ENCODE measurements at places on chromosomes 11 and 22.
A peak's percentile ranks its signal among the peaks of the same experiment; 100 is the strongest.

DNA sequence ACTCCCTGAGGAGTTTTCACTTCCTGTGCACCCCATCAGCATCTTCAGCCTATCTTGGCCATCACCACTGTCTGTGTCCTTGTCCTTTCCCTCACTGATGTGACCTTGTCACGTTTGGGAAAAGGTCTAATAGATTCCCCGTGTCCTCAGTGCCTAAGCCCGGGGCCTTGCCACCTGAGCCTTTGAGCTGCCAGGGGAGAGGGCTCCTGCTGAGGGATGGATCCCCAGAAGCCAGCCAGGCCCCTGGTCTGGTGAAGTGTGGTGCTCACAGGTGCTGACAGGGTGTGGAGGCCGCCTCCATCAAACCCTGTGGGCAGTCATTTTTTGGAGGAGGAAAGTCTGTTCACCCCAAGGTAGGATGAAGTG lies 47.2 kb downstream of the GAB4 start:
- DNase-seq, result peak; percentile 53

DNA sequence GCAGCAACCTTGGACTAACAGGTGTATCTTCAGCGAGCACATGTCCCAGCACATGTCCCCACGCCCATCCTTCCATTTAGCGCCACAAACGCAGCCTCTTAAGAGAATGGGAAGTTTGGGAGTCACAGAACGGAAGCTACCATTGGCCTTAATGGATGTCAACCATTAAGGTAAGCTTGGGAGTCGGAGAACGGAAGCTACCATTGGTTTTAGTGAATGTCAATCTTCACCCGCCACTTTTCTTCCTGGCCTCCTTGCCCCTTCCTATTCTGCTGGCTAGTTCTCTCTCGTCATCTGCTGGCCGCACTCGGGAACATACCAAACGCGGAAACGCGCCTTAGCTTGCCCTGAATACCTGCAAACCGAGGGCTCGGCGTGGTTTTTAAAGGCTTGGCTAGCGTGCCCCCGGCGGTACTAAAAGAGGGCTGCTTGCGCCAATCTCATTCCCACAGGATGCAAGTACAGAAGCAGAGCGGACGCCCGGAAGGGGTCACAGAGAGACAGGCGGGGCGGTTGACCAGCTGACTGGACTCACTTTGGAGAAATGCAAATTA lies 24.3 kb downstream of the GLYATL1 start:
- DNase-seq, result no peak

- DNase-seq, result no peak
Measured at GRCh38 chr22:37259540-37260029, 15.5 kb upstream of the RAC2 start.

DNA sequence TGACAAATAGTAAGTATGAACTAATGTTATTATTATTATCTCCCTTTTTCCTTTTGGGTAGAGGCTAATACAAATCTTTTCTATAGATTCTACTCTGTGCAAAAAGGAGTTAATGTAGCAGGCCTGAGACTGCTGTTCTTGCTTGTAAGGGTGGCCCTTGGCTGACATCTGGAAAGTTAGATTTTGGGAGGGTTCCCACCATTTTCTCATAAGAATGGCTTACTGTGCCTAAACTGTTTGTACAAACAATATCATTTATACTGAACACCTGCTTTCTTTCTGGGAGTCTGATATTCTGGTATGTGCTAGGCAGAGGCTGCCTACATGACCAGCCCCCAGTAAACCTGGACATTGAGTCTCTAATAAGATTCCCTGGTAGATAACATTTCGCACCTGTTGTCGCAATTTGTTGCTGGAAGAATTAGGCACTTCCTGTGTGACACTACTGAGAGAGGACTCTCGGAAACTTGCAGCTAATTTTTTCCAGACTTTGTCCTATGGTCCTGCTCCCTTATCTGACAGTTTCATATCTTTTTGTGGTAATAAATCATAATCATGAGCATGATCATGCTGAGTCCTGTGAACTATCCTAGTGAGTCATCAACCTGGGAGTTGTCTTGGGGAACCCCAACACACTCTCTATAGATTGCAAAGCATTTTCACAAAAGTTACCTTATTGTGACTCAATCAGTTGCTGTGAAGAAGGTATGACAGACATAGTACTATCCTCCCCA lies 257.7 kb upstream of the CCDC90B start:
- DNase-seq, result no peak

DNA sequence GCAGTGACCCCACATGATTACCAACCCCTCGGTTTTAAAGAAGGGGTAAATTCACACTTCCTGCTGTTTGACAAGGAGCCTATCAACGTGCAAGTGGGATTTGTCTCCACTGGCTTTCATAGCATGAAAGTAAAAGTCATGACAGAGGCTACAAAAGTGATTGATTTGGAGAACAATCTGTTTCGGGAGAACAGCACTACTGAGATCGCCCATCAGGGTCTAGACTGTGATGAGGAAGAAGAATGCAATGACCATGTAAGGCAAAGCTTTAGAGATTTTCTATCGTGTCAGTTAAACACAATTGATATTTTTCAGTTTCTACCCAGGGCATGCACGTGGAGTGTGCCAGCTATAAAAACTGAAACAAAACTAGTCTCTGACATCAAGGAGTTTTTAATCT lies 41.7 kb downstream of the HORMAD2 start:
- DNase-seq, result no peak

DNA sequence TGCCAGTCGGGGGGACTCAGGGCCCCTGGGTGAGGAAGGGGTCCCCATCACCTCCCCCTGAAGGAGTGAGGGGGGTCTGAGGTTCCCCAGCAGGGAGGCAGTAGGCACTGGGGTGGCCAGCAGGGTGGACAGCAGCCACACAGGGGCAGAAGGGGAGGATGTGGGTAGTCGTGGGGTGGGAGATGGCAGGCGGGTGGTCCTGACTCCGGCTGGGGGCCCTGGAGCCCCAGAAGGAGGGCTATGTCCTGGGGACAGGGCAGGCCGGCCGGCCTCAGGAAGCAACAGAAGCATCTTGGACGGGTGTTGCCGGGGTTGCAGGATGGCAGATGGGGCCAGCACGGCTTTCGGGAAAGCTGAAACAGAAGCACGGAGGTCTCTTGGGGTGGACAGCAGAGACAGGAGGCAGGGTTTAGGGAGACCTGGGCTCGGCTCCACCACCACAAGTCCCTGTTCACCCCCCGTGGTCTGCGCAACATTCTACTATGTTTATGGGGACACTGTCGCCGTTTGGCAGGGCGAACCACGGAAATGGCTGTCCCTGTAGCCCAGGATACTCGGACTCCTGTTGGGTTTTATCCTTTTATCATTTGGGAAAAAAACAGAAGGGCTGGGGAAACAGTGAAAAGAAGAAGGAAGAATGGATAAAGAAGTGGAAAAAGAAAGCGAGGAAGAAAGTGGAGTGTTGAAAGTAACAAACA lies 14.1 kb downstream of the VWCE start:
- DNase-seq, result no peak

- no peak for DNase-seq
Measured at GRCh38 chr11:21511835-21512440, 680.9 kb upstream of the ANO5 start.

DNA sequence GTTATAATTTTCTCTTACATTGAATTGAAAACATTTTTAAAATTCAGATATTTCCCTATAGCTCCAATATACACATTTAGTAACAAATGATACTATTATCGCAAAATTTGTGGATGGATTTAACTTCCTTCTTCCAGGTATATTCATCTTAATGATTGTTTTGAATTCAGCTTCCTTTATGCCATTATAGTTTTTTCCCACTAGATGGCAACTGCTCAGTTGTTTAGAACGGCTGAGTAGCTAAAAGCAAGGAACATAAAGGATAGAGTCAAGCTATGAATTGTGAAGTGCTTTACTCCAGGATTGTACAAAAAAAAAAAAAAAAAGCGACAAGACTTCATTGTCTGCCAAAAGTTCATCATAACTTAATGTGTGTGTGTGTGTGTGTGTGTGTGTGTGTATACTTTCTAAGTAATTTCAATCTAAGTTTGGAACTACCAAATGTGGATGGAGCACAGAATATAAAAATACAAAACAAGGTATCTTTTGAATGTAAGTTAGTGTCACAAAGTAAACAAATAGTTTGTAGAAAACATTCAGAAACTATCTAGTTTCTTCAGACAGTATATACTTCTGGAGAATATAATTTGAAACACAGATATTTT lies 846.4 kb downstream of the DLG2 start:
- no peak for DNase-seq

DNA sequence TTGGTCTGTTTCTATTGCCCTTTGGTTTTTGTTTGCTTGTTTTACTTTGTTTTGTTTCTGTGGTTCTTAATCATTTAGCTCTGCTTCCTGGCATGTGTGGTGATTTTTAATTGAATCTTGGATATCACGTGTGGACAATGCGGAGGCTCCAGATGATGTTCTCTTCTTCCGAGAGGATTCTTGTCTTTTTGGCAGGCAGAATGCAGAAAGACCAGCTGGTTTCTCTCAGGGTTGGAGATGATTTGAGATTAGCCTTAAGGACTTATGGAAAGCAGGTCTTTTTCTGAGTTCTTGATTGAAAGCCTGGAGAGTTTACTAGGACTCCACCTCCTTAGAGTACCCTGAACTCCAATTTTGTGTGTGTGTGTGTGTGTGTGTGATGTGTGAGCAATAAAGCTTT lies 21.0 kb upstream of the ANO1 start:
- DNase-seq, result no peak
